ENCODE measurements at places on chromosomes 6 and 20.

GRCh38 chr6:38593998-38594665 lies 45.6 kb downstream of the BTBD9 start:
- DNase-seq: no peak

DNA sequence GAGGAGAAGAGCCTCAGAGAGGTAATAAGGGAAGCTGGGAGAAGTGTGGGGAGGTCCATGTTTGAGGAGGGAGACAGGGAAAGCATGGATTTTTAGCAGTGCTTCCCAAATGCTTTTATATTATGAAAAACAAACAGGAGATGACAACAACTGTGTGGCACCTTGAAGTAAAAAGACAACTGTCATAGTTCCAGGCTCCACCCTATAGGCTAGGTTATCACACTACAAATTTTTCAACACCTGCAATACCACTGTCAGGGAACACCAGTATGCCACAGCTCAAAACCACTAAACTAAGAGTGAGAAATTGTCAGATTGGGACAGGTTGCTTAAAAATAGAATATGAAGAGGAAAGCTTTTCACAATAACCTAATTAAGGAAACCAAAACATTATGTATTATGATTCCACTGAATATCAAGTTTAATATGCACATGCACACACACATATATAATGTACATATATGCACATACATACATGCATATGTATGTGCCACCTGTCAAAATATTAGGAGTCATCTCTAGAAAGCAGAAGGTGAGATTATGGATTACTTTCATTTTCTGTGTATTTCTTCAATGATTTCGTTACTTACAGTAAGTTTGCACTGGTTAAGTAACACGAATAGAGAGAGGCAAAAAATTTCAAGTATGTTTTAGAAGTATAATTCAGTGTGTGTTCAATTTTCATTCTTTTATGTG lies 261.2 kb downstream of the PTPRK start:
- DNase-seq: no peak

- DNase-seq: no peak
These were observed 146.5 kb downstream of the EDN1 start for GRCh38 chr6:12436683-12437082.

- no peak for DNase-seq
These were observed 4.6 kb upstream of the PREX1 start for GRCh38 chr20:48832405-48832730.

DNA sequence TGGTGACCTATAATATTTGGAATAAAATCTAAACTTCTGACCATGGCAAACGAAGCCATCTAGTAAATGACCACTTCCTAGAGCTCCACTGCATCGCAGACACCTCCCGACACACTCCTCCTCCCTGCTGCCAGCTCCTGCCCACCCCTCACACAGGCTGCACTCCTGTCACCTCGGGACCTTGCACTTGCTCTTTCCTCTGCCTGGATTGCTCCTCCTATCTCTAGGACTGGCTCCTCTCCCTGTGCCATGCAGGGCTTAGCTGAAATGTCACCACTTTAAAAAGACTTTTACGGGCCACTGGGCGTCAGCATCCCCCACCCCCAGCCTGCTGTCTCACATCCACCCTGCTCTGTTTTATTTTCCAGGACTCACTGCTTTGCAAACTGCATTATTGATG lies 87.6 kb upstream of the MC3R start:
- no peak for DNase-seq

GRCh38 chr6:51737580-51738360 lies 349.6 kb downstream of the PKHD1 start:
- no peak for DNase-seq

DNA sequence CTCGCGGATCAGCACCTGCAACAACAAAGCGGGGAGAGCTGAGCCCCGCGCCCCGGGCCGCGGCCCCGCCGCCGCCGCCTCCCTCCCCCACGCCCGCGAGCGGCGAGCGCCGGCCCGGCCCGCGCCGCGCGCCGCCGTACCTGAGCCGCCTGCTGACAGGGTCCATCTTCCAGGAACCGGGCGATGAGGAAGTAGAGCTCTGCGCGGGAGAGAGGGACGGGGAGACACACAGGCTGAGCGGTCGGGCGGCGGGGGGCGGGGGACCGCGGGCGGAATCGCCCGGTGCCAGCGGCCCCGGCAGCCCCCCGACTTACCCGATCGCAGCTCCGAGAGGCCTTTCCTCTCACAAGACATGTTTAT lies 359 bp downstream of the PHIP start:
- DNase-seq: peak; percentile 63

DNA sequence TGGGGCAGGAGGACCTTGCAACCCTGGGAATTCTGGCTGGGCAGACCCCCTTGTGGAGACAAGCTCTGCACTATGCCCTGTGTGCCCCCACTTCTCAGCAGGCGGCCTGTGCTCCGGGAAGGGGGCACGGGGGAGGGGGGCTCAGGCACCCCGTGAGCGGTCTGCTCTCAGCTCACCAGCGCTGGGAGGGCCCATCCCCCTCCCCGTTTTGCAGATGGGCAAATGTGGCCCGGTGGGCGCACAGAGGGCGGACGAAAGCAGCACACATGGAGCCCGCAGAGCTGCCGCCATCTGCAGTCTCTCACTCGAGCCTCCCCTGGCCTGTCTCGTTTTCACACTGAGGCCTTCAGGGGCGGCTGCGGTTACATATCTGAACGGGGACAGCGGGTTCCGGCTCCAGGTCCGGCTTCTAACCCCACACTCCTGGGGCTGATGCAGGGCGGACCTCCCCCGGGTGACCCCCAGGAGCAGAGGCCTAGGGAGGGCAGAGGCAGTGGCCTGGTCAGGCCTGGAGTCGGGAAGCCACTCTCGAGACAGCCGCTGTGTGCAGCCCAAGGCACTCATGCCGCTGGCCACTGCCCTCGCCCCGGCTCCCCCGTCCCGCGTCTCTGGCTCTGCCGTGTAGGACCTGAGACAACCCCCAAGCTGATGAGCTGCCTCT lies 13.9 kb downstream of the CHRNA4 start:
- no peak for DNase-seq

Measured in NCI-H748 treated with DMSO at 0.1 percent for 48 hours (cell line).